CD4-positive, alpha-beta T cell treated with Interleukin-21 for 1 hour (primary cell): ENCODE measurements at places on chromosomes 11 and 22.

GRCh38 chr11:42571878-42572610 is 739.8 kb upstream of the API5 start:
- no peak for DNase-seq

DNA sequence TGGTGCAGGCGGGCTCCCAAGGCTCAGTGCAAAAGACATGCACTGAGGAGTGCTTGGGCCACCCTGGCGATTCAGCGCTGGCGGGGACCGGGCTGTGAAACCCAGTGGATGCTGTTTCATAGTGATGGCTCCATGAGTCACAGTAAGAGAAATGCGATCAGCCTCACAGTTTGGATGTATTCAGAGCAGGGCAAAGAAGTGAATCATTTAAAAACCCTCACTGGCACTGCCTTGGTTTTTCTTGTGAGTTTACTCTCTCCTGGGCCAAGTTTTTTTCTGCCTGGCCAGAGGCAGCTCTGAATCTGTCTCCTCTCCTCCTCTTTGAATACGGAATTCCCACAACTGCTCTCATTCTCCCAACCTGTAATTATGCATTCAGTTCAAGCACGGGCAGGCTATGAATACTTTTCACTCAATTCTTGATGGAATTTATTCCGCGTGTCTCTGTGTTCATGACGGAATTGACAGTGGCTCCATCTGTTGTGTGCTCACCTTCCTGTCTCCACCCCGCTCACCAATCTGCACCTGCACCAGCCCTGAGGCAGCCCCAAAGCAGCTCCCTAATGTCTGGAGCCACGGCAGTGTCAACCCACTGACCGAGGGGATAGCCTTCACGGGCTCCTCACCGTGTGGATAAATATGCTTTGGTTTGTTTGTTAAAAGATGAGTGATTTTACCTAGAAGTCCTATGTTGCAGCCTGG is 14.9 kb downstream of the ADAMTS8 start:
- DNase-seq: no peak

DNA sequence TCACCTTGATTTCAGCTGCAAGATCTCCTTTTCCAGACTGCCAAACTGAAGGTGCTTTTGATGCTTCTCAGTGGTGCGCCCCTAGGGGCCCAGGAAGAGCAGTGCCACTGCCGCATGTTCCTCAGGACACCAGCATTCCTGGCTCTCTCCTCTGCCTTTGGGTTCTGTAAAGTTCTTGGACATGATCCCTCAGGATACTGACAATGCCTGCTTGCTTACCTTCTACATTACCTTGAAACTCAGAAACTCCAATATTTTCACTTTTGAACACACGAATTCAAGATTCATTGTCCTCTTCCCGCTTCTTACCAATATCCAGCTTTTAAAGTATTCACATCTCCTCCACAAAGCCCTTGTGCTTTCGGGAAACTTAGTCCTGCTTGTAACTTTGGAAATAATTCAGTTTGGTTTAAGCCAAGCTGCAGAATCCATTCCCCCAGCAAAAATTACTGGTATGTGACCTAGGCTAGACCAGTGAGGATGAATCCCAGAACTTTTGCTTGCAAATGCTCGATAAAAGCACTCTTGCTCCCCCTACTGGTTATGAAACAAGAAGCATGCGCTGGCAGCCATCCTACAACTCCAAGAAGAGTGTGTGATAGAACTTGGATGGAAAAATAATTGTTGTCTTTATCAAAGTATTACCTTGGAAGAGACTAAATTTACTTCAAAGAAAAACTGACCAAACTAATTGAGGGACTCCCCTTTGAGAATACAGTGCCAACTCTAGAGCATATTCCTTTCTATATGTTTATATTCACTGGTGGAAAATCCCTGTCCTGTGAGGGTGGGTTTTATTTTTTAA is 16.5 kb upstream of the OR5B21 start:
- DNase-seq: peak; percentile 74

DNA sequence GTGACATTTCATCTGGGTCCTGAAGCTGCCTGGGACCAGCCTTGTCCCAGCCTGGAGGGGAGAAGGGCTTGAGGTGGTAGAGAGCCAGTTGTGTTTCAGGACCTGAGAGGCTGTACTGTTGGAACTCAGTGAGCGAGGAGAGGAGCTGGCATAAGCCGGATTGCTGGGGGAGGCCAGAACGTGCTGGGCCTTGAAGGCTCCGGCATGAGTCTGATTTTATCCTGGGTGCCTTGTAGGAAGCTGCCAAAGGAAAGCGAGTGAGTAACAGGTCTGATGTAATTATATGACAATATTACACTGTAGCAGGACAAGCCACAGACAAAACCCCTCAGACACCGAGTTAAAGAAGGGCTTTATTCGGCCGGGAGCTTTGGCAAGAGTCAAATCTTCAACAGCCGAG is 17.2 kb downstream of the AP2A2 start:
- no peak for DNase-seq

GRCh38 chr22:24592058-24592850 is 619 bp downstream of the LRRC75B start:
- no peak for DNase-seq

DNA sequence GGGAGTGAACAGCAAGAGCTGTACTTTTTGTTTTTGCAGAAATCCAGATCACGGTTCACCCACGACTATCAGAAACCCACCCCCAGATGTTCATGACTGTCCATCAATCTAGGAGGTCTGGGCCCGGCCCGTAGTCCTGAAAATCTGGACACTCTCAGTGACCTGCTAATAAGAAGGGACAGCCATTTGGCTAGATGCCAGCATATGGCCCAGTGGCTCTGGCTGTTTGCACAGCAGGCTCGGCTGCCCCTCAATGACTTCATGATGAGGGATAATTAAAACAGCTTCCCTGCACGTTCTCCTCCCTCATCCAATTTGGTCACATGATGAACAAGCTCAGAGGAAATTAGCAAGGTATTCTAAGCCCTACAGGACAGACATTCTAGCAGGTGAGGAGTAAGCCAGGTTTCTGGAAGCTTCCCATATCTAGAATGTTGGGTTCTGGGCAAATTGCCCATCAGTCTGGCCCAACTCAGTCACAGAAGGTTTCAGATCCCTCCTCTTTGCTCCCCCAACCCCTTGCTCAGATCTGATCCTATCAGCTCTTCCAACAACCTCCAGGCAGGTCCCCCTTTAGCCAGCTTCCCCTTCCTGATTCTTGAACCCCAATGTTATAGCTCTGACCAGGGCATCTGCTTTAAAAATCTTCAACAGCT is 397.3 kb downstream of the SHANK2 start:
- DNase-seq: no peak
